ENCODE measurements at places on chromosomes 6 and 20. TPM values are rescaled to one million over a fixed set of nuclear protein-coding genes. Genes with fewer than 3 reads are reported as not detected.

DNA sequence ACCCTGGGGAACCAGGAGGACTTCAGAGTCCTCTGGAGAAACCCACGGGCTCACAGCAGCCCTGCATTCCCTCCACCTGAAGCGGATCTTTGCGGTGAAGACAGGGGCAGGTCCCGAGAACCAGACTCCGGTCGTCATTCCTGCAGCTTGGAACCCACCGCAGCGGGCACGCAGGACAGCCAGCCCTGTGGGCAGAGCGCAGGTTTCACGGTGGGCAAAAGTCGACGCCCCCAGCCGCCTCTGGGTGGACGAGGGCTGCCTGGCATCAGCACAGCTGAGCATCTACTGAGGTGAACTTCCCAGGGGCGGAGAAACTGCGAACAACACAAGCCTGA is 118.3 kb downstream of the PSMB1 start:
- no peak for DNase-seq
- no peak overlapping the region for H3K27ac ChIP-seq
- no peaks in the 10 kb centered on the region for H3K36me3 ChIP-seq

- DNase-seq: no peak
- H3K4me1 ChIP-seq: no peaks in the 10 kb centered on the region
- no peak overlapping the region for H3K27ac ChIP-seq
- H3K27me3 ChIP-seq: no peaks in the 10 kb centered on the region
- H3K36me3 ChIP-seq: no peaks in the 10 kb centered on the region
- no peak overlapping the region for H3K4me3 ChIP-seq
These were observed 353.1 kb downstream of the MAFB start for GRCh38 chr20:40335901-40336351.

DNA sequence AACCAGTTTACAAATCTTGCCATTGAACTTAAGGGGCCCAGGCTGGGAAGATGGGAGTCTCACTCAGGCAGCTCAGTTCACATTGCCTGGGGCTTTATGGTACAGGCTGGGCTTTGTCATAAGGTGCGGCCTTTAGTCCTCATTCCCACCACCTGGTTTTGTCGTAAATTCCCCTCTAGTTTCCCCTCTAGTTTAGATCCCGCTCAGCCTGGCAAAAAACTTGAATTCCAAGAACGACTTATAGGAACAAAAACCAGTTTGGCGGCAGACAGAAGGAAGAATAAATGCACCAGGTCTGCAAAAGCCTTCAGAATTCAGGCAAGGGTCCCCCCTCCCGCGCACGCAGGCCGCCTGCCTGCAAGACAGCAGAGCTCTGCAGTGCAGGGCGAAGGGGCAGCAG is 4.1 kb downstream of the BMP7 start:
- no peaks in the 10 kb centered on the region for H3K36me3 ChIP-seq
- no peak overlapping the region for H3K4me3 ChIP-seq
- H3K4me1 ChIP-seq: no peaks in the 10 kb centered on the region

GRCh38 chr20:58984691-58985090 is 3.6 kb downstream of the NELFCD start:
- peaks cover 2% of the 10 kb centered on the region for H3K4me1 ChIP-seq
- peak overlapping the region; percentile 38 for H3K27ac ChIP-seq
- H3K4me3 ChIP-seq: no peak overlapping the region
- no peaks in the 10 kb centered on the region for H3K36me3 ChIP-seq

GRCh38 chr20:7493311-7493710 is 446.9 kb downstream of the HAO1 start:
- DNase-seq: no peak
- H3K27ac ChIP-seq: no peak overlapping the region
- no peaks in the 10 kb centered on the region for H3K36me3 ChIP-seq
- no peaks in the 10 kb centered on the region for H3K27me3 ChIP-seq
- H3K4me1 ChIP-seq: no peaks in the 10 kb centered on the region

DNA sequence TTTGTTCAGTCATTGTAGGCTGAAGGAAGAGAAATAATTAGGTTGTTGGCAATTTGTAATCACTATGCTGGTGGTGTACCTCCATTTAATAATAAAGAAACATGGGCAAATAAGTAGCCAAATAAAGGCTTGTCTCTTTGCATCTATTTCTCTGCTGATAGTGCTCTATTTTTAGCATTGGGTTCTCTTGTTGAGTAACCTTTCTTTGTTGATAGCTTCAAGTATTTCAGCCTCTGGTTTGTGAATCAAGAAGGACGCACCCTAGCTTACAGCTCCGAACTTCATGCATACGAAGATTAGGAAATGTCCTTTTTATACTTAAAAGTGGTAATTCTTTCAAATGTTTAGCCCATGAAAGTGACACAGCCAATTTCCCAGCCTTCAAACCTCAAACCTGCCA is 2.6 kb downstream of the PPP1R14C start:
- no peak overlapping the region for H3K4me3 ChIP-seq
- H3K36me3 ChIP-seq: no peaks in the 10 kb centered on the region
- H3K27me3 ChIP-seq: peaks cover 53% of the 10 kb centered on the region
- no peak for DNase-seq
- no peak overlapping the region for H3K27ac ChIP-seq
- peaks cover 9% of the 10 kb centered on the region for H3K4me1 ChIP-seq

DNA sequence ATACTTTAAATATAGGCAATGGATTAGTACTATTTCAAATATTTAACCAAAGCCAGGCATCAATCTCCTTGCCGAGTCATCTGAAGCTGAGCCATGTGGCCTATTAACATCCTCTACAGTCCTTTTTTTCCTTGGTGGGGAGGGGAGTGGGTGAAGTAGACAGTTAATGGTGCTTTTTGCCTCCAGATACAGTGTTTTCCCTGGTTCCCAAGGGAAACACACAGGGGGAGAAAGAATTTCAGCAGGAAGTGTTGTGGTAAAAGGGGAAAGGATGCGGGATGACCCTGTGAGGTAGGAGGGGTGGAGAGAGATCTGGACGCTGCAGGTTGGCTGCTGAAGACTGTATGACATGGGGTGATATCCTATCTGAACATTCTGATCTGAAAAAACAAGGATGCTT is 9.6 kb downstream of the CLDN20 start:
- no peak overlapping the region for H3K4me3 ChIP-seq
- H3K27me3 ChIP-seq: no peaks in the 10 kb centered on the region
- peak overlapping the region; percentile 80 for H3K27ac ChIP-seq
- no peaks in the 10 kb centered on the region for H3K4me1 ChIP-seq
- no peak for DNase-seq

DNA sequence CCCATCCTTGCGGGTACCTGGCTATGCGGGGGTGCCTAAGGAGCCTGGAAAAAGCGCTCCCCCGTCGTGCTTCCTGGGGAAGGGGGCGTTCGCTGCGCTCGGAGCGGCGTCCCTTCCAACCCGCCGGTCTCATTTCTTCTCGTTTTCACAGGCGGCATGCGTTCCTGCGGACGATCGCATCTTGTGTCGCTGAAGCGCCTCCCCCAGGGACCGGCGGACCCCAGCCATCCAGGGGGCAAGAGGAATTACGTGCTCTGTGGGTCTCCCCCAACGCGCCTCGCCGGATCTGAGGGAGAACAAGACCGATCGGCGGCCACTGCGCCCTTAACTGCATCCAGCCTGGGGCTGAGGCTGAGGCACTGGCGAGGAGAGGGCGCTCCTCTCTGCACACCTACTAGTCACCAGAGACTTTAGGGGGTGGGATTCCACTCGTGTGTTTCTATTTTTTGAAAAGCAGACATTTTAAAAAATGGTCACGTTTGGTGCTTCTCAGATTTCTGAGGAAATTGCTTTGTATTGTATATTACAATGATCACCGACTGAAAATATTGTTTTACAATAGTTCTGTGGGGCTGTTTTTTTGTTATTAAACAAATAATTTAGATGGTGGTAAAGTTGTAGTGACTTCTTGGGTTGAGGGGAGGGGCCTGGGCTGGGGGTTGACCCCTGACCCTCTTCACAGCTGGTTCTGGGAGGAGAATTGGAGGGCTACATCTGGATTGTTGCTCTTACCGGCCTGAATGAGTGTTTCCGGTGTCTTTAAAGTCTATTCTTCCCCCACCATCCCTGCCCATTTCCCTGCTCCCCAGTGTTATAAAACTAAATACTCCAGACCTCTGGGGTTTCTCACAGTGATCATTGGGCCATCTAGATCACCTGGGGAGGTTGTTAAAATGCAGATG is 1.1 kb downstream of the ID1 start:
- peak overlapping the region; percentile 77 for H3K27ac ChIP-seq
- no peaks in the 10 kb centered on the region for H3K36me3 ChIP-seq
- H3K27me3 ChIP-seq: no peaks in the 10 kb centered on the region
- peaks cover 5% of the 10 kb centered on the region for H3K4me1 ChIP-seq
- H3K4me3 ChIP-seq: peak overlapping the region; percentile 91

DDRGK1 gene
- total RNA-seq: 89.8 TPM

Data from breast epithelium (tissue), 4 donors.